ENCODE measurements at places on chromosomes 16 and 17.
A peak's percentile ranks its signal among the peaks of the same experiment; 100 is the strongest.

DNA sequence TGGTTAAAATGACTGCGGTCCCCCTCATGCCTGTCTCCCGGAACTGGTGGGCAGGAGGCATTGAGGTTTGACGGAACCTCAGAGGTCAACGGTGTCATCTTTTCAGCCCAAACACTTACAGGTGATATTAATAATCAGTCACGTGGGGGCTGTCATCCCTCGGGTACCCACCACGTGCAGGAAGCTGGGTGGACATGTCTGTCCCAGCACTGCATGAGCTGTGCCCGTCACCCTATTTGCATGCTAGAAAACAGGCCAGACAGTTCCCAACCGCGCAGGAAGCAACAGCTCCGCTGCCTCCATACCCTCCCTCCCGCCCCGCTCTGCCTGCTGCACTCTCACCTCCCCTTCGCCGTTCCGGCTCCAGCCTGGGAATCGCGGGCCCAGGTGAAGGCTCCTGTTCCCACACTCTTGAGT lies 1.4 kb downstream of the SYNGR3 start:
- DNase-seq: no peak

DNA sequence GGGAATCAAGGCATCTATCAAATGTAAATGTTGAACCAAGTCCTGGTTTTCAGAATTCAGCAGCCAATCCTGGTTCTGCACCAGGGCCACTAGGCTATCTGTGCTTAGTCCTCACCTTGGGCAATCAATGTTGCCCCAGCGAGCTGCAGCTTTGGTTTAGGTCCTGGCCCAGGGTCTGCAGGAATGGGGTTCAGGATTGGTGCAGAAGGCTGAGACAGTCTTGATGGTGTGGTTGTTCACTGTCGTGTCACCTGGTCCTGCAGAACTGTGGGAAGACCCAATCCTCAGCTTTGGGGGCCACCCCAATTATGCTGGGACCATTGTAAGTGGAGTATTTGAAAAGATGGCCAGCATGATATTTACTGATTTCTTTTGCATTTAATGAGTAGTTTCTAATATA lies 10.6 kb downstream of the TERF2IP start:
- no peak for DNase-seq

GRCh38 chr17:45908460-45908859 lies 14.1 kb downstream of the MAPT start:
- no peak for DNase-seq

DNA sequence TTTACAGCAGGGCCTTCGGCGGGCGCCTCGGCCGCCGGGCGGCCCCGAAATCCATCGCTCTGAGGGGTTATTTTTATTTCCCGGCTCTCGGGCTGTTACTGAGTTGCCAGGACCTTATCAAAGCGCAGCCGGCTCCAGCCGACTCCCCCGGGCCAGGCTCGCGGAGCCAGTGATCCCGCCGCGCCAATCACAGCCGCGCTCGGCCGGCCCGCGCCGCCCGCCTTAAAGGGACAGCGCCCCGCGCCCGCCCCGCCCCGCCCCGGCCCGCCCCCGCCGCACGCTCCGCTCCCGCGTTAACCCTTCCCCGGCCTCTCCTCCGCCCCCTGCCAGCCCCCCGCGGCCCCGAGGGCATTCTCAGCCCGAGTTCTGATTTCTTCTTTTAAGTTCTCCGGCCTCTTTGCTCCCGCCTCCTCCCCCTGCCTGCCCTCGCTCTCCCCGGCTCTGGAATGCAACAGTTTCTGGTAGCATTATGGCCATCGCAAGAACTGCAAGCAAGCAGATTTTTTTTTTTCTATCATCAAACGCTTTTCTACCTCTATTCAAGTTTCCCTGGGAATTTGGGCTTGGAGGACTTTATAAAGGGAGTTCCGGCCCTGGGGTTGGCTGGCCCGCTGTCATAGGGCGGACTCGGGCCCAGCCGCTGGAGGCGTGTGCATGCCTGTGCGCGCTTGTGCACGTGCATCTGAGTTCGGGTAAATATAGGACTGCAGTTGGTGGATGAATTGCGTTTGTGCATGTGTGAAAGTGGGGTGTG lies at the start of gene AXIN2:
TSS of gene AXIN2 (minus strand) at position 197 of the 754 bp plus-strand sequence. CDS start 3,028 bp downstream, outside the sequence.
- peak; percentile 79 for DNase-seq

DNA sequence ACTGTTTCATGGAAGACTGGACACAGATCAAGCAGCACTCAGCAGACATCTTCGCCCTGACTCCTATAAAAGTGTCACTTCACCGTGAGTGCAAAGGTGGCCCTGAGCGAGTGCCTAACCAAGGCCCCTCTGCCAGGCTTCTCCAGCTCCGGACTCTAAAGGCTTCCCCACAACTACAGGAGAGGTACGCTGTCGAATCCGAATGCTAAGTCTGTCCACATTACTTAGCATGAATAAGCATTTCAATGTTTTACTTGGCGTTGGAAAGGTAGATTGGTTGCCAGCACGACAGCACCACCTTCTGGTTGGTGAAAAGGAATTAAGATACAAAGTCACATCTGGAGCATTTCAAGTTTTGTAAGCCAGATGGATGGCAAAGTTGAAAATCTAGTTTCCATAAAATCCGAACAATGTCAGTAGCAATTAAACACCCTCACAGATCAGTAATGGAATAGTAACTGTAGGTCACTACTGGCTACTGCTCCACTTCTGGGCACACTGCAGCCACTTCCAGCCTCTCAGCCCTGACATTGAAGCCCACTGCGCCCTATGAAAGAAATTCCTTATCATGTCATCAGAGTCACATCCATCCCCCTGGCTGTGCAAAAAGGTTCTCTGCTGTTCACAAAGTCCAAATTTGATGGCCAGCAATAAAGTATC lies 100.9 kb downstream of the PARN start:
- DNase-seq: peak; percentile 31

GRCh38 chr16:17515421-17516210 lies 44.9 kb upstream of the XYLT1 start:
- no peak for DNase-seq

- DNase-seq: no peak
Observed at GRCh38 chr16:24504472-24505345, 34.7 kb upstream of the RBBP6 start.

GRCh38 chr17:31251105-31251969 lies 45.7 kb downstream of the OMG start:
- DNase-seq: no peak

- no peak for DNase-seq
Observed at GRCh38 chr16:57264950-57265371, 19.5 kb downstream of the PLLP start.

- no peak for DNase-seq
Observed at GRCh38 chr16:10126686-10127085, 55.5 kb downstream of the GRIN2A start.

DNA sequence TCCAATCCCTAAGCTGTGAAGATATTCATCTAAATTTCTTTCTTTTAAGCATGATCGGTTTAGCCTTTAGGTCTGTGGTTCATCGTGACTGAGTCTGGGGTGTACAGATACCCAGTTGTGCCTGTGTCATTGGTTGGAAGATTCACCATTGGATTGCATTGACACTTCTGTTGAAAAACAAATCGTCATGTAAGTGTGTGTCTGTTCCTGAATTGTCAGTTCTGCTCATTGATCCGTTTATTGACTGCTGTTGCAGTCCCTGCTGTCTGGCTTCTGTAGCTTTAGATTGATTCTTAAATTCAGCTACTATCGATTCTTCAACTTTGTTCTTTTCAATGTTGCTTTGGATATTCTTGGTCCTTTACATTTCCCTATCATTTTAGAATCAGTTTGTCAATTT lies 21.0 kb upstream of the ZNF469 start:
- no peak for DNase-seq

GRCh38 chr17:58947824-58948223 lies 158.9 kb downstream of the TRIM37 start:
- no peak for DNase-seq

- DNase-seq: no peak
Observed at GRCh38 chr17:17988427-17988945, 15.8 kb downstream of the DRC3 start.

- DNase-seq: no peak
Observed at GRCh38 chr16:14606102-14606501, 24.0 kb downstream of the PARN start.

DNA sequence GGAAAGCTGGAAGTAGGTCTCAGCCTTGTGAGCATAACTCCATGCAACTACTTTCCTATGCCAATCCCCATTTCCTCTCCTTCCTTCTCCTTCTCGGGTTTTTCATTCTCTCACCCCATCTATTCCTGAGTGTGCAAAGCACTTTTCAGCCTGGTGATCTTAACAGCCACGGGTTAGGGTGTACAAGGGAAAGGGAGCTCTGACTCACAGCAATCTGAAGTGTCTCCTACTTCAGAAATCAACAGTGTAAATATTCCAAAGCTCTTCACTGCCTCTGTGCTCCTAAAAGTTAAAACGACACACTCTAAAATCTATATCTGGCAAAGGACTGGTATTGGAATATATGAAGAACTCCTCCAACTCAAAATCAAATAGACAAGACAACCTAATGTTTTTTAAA lies 268.0 kb upstream of the IRX3 start:
- DNase-seq: no peak

GRCh38 chr16:75267631-75268264 lies 16.3 kb upstream of the BCAR1 start:
- peak; percentile 66 for DNase-seq

DNA sequence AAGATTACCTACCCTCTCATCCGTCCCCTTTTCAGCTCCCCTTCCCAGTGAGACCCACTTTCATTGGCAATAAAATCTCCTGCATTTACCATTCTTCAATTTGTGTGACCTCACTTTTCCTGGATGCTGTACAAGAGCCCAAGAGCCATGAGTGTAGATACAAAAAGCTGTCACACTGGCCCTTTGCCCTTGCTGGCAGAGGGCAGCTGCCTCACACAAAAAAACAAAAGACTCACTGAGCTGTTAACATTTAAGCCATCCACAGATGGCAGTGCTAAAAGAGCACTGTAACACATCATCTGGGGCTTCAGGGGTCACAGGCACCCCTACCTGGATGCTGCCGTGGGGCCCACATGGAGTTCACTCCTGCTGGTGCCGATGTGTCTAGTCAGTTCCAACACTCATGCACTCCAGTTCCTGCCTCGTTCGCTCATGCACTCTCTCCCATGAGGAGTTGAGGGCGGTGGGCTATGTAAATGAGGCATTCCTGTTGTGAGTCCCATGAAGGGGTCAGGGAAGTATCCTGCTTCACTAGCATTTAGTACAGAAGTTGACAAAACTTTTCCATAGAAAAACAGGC lies 123.1 kb downstream of the CA10 start:
- peak; percentile 9 for DNase-seq

DNA sequence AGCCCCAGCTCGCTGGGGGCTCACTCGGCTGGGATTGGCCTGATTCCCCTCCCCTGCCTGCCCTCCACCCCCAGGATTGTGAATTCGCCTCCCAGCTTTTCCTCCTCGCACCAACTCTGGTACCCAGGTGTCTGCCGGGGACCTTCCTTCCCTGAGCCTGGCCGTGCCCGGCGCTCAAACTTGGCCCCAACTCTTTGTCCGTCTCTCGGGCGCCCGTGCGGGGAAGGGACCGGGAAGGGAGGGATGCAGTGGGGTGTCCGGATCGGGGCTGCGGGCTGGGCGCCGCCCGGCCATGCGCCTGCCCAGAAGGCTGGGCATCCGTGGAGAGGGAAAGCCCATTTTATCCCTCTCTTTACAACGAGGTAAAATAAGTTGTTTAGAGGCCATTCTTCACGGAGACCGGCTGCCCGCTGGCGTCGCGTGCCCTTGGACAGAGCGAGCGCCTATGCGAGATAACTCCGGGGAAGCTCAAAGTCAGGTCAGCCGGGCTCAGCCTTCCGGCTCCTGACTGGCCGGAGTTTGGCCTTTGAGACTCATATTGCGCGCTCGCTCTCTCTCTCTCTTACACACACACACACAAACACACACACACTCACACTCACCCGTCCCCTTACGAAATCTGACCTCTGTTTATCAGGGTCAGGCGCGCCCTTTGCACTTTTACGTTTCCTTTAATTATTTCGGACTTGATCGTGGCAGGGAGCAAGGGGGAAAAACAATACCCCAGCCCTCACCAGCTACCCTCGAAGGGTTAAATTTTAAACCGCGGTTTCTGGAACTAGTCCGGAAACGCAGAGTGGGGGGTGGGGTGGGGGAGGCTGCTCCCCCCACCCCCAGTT lies 774 bp upstream of the MAF start:
- DNase-seq: peak; percentile 41

GRCh38 chr17:6187836-6188235 lies 117.7 kb downstream of the WSCD1 start:
- no peak for DNase-seq

DNA sequence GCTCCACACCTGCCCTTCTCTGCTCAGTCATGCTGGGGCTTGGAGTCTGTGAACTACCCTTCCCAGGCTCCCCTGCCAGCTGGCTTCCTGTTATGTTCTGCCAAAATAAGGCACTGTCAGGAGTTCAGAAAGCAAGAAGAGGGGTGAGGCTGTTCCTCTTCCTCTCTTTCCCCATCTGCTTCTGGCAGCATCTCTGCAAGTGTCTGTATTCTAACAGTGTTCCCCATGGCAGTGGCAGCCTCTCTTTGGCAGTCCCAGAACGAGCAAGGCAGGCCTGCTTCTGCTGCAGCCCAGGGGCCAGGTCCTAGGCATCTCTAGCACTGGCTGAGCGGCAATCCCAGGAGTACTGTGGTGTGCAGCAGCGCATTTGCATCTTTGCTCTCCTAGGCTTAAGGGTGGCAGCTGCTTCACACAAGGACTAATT lies 219.1 kb downstream of the STX8 start:
- peak; percentile 12 for DNase-seq

DNA sequence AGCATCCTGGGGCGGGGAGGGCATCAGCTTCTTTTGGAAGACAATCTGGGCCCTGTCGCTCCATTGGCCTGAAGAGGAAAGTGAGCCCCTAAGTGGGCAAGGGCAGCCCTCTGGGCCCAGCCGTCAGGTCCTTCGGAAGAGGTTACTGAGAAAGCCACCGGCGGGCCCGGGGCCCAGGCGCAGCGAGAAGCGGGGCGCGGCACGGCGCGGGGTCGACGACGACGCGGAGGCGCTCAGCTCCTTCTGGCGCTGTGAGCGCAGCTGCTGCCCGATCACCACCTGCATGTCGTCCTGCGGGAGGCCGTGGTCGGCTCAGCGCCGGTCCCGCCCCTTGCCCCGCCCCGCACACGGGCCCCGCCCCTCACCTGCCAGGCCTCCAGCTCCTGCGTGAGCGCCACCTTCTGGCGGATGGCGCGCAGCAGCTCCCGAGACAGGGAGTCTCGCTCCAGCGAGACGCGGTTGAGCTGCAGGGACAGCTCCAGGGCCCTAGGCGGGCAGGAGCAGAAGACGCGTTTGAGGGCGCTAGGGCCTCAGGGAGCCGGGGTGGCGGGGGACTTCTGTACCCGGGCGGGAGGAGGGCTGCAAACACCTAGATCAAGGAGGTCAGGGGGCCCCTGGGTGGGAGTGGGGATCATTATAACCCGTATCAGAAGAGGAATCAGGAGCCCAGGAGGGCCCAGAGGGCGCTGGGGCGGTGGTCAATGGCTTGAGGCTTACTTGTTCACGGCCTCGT lies 4.3 kb downstream of the THOC6 start:
- peak; percentile 25 for DNase-seq

GRCh38 chr17:62862251-62862650 lies 54.1 kb upstream of the MARCHF10 start:
- no peak for DNase-seq
